Neural crest cell (in vitro differentiated cells): ENCODE measurements at places on chromosomes 5 and 9. TPM values are rescaled to one million over a fixed set of nuclear protein-coding genes. Genes with fewer than 3 reads are reported as not detected.

DNA sequence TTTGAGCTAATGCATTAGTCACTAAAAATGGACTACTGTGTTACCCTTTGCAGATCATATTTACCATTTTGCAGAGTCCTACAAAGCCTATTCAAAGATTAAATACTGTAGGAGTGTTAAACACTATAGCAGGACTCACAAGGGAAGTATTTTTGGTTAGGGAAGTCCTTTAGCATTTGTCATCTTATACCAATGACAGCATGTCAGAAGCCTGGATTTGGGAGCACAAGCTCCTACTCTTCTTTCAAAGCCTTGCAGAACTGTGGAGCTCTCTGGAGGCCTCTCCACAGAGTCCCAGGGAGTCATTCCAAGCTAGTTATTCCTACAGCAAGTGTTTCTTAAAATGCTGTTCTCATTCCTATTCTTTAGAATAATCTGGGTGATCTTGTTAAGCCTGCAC is 288.8 kb downstream of the PIK3R1 start:
- H3K4me1 ChIP-seq, result peaks cover 79% of the 10 kb centered on the region
- H3K36me3 ChIP-seq, result peaks cover 8% of the 10 kb centered on the region
- no peak overlapping the region for H3K4me3 ChIP-seq

- H3K4me1 ChIP-seq, result no peaks in the 10 kb centered on the region
- no peak for DNase-seq
- peaks cover 3% of the 10 kb centered on the region for H3K36me3 ChIP-seq
- no peak overlapping the region for H3K4me3 ChIP-seq
Observed at GRCh38 chr5:100590867-100591266, 55.7 kb downstream of the FAM174A start.

- peaks cover 11% of the 10 kb centered on the region for H3K4me1 ChIP-seq
- H3K36me3 ChIP-seq, result peaks cover 12% of the 10 kb centered on the region
- H3K27ac ChIP-seq, result no peak overlapping the region
- H3K27me3 ChIP-seq, result peaks cover 25% of the 10 kb centered on the region
Observed at GRCh38 chr9:97892421-97892820, 29.9 kb downstream of the TRMO start.

OLFML2A gene
- 0.09 and 0.14 TPM in 2 replicates for total RNA-seq

SCGB3A2 gene
- not detected in 2 replicates for total RNA-seq

DNA sequence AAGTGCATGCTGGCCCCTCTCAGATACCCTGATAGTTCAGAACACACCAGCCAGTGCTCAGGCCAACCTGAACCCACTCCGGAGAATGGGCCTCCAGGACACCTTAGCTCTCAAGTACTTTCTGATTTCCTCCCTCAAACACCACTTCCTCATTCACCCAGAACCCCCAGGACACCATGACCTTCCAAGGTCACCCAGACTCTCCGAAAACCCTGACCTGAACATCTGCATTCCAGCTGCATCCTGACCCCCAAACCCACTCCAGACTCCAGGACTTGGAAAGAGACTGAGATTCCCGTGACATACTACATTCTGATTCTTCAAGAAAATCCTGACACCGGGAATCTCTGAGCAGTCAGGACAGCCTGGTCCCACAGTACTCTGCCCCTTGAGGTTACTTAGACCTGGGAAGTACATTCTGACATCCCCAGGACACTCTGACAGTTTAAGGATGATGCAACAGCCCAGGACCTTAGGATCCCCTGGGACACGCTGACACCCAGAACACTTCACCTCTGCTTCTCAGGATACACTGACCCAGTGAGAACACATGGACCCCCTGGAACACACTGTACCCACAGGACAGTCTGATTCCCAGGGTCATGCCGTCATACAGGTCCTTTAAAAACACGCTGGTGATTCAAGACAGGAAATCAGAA is 747 bp upstream of the PROP1 start:
- DNase-seq, result no peak
- H3K27ac ChIP-seq, result no peak overlapping the region
- H3K36me3 ChIP-seq, result no peaks in the 10 kb centered on the region
- no peaks in the 10 kb centered on the region for H3K4me1 ChIP-seq

SPINK13 gene
- total RNA-seq, result not detected in 2 replicates

DMAC1 gene
- total RNA-seq, result 61.1 and 62.3 TPM in 2 replicates

- no peaks in the 10 kb centered on the region for H3K36me3 ChIP-seq
- no peak overlapping the region for H3K4me3 ChIP-seq
- H3K4me1 ChIP-seq, result peaks cover 20% of the 10 kb centered on the region
- peaks cover 5% of the 10 kb centered on the region for H3K27me3 ChIP-seq
- no peak for DNase-seq
- no peak overlapping the region for H3K27ac ChIP-seq
Observed at GRCh38 chr5:75608870-75609269, 2.4 kb upstream of the ANKDD1B start.

DNA sequence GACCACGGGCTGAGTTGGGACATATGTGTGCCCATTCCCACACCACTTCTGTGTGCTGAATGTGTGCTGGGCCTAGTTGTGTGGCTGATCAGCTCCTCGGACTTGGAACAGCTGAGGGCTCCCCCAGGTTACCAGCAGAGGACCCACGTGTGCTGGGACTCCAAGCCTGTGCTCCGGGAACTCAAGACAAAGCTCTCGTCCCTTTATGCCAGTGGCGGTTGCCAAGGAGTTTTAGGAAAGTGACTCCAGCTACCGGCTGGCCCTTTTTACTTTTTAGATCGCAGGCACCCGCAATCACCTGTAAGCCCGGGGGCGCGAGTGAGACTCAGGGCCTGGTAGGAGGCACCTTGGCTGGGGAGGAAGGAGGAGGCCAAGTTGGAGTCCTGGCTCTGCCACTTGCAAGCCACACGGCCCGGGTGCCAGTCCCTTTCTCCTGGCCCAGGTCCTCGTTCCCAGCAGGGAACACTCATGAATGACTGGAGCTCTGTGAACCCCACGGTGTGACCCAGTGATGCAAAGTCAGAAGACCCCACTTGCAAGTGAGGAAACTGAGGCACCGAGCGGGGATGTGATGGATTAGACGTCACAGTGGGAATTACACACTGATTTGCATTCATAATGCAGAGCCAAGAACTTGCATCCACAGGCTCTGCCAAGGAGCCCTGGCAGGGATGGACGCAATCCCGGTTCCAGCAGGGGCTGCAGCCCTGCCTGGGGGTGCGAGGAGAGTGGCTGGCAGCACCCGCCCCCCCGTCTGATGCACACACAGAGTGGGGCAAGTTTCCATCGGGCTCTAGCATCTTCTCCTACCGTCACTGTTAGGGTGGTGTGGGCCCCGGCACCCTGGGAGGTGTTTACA is 26.9 kb downstream of the CRB2 start:
- H3K27ac ChIP-seq, result peak overlapping the region; percentile 19
- peaks cover 25% of the 10 kb centered on the region for H3K4me1 ChIP-seq
- H3K27me3 ChIP-seq, result peaks cover 4% of the 10 kb centered on the region
- peak overlapping the region; percentile 44 for H3K4me3 ChIP-seq
- no peak for DNase-seq
- H3K36me3 ChIP-seq, result no peaks in the 10 kb centered on the region

- peaks cover 9% of the 10 kb centered on the region for H3K4me1 ChIP-seq
- DNase-seq, result no peak
- H3K4me3 ChIP-seq, result no peak overlapping the region
- H3K27me3 ChIP-seq, result no peaks in the 10 kb centered on the region
Observed at GRCh38 chr9:108057421-108058134, 568.0 kb upstream of the KLF4 start.

- peak overlapping the region; percentile 95 for H3K27ac ChIP-seq
- peak overlapping the region; percentile 87 for H3K4me3 ChIP-seq
- DNase-seq, result no peak
- H3K36me3 ChIP-seq, result peaks cover 7% of the 10 kb centered on the region
- peaks cover 13% of the 10 kb centered on the region for H3K4me1 ChIP-seq
Observed at GRCh38 chr5:119269061-119269944, 86.5 kb upstream of the TNFAIP8 start.

- no peak overlapping the region for H3K4me3 ChIP-seq
- no peaks in the 10 kb centered on the region for H3K27me3 ChIP-seq
- H3K27ac ChIP-seq, result no peak overlapping the region
- no peaks in the 10 kb centered on the region for H3K4me1 ChIP-seq
- no peak for DNase-seq
- H3K36me3 ChIP-seq, result no peaks in the 10 kb centered on the region
Observed at GRCh38 chr5:99900302-99900852, 634.8 kb upstream of the FAM174A start.

DNA sequence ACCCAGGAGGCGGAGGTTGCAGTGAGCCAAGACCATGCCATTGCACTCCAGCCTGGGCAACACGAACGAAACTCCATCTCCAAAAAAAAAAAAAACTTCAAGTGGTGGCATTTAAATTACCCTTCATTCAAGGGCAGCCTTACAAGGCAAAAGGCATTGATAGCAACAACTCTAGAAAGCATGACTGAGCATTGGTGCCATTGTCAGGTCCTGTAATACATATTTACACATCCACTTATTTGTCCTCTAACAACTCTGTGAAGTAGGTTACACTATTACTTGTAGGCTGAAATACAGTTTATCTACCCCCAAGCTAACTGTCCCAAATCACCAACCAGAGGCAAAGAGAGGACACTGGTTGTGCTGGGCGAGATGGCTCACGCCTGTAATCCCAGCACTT is 52.7 kb upstream of the LARP1 start:
- H3K27me3 ChIP-seq, result no peaks in the 10 kb centered on the region
- no peaks in the 10 kb centered on the region for H3K4me1 ChIP-seq
- no peak overlapping the region for H3K4me3 ChIP-seq
- H3K36me3 ChIP-seq, result no peaks in the 10 kb centered on the region
- H3K27ac ChIP-seq, result no peak overlapping the region
- DNase-seq, result no peak

CAST gene
- total RNA-seq, result 50.3 and 50.7 TPM in 2 replicates

- H3K27ac ChIP-seq, result no peak overlapping the region
- H3K36me3 ChIP-seq, result no peaks in the 10 kb centered on the region
- no peaks in the 10 kb centered on the region for H3K4me1 ChIP-seq
- no peak for DNase-seq
- H3K27me3 ChIP-seq, result no peaks in the 10 kb centered on the region
- H3K4me3 ChIP-seq, result no peak overlapping the region
Observed at GRCh38 chr5:12242950-12243888, 339.0 kb upstream of the CTNND2 start.

PRDM9 gene
- not detected in 2 replicates for total RNA-seq

BNC2 gene
- total RNA-seq, result 4.5 and 5.4 TPM in 2 replicates

DNA sequence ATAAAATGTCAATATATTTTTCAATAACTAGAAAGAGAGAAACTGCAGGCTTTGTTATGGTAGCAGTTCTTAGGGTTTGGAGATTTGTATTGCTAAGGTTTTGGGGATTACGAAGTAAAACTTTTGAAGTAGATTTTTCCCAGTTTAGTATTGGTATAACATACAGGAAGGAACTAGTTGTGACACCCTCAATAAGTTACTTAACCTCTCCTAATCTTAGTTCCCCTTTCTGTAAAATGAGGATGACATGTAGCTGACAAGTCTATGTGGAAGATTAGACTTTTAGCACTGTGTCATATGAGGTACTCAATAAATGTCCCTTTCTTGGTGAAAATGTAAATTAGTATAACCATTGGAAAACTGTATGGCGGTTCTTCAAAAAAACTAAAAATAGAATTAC is 73.4 kb upstream of the ATG10 start:
- DNase-seq, result no peak
- no peaks in the 10 kb centered on the region for H3K27me3 ChIP-seq
- no peak overlapping the region for H3K27ac ChIP-seq
- no peak overlapping the region for H3K4me3 ChIP-seq

GRCh38 chr9:16206518-16206917 is 653.7 kb downstream of the CCDC171 start:
- H3K27me3 ChIP-seq, result no peaks in the 10 kb centered on the region
- peaks cover 20% of the 10 kb centered on the region for H3K4me1 ChIP-seq
- H3K27ac ChIP-seq, result peak overlapping the region; percentile 72
- no peak for DNase-seq
- peaks cover 5% of the 10 kb centered on the region for H3K36me3 ChIP-seq
- no peak overlapping the region for H3K4me3 ChIP-seq

DNA sequence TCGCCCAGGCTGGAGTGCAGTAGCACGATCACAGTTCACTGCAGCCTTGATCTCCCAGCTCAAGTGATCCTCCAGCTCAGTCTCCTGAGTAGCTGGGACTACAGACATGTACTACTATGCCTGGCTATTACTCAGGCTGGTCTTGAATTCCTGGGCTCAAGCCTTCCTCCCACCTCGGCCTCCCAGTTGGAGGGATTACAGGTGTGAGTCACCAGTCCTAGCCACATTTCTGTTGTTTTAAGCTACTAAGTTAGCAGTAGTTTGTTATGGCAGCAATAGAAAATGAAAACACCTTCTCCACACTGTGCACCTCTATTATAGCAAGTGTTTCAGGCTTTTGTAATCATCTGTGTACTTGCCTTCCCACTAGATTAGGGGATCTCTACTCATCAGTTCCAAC is 588.9 kb upstream of the TLE4 start:
- no peaks in the 10 kb centered on the region for H3K27me3 ChIP-seq
- DNase-seq, result no peak
- no peak overlapping the region for H3K4me3 ChIP-seq
- peaks cover 2% of the 10 kb centered on the region for H3K36me3 ChIP-seq
- H3K4me1 ChIP-seq, result no peaks in the 10 kb centered on the region

PELO gene
- total RNA-seq, result 11.6 and 11.8 TPM in 2 replicates

- H3K4me1 ChIP-seq, result no peaks in the 10 kb centered on the region
- no peak for DNase-seq
- no peak overlapping the region for H3K27ac ChIP-seq
- H3K4me3 ChIP-seq, result no peak overlapping the region
- H3K27me3 ChIP-seq, result no peaks in the 10 kb centered on the region
- H3K36me3 ChIP-seq, result peaks cover 20% of the 10 kb centered on the region
Observed at GRCh38 chr5:112895682-112896081, 26.3 kb downstream of the REEP5 start.

- H3K36me3 ChIP-seq, result peaks cover 2% of the 10 kb centered on the region
- H3K27me3 ChIP-seq, result no peaks in the 10 kb centered on the region
- no peak for DNase-seq
- H3K4me3 ChIP-seq, result no peak overlapping the region
- no peak overlapping the region for H3K27ac ChIP-seq
Observed at GRCh38 chr5:159605585-159605984, 275.3 kb upstream of the IL12B start.

SLC2A6 gene
- 29.0 and 30.9 TPM in 2 replicates for total RNA-seq

ALDH1A1 gene
- total RNA-seq, result 0.14 TPM in 2 replicates

- H3K27me3 ChIP-seq, result peaks cover 11% of the 10 kb centered on the region
- H3K4me3 ChIP-seq, result no peak overlapping the region
- H3K36me3 ChIP-seq, result no peaks in the 10 kb centered on the region
- no peak for DNase-seq
- H3K27ac ChIP-seq, result no peak overlapping the region
Observed at GRCh38 chr9:127773272-127773671, 5.2 kb downstream of the SH2D3C start.

GRM6 gene
- total RNA-seq, result not detected in 2 replicates
